Foreskin melanocyte (primary cell): ENCODE measurements at places on chromosomes 2 and 18.

DNA sequence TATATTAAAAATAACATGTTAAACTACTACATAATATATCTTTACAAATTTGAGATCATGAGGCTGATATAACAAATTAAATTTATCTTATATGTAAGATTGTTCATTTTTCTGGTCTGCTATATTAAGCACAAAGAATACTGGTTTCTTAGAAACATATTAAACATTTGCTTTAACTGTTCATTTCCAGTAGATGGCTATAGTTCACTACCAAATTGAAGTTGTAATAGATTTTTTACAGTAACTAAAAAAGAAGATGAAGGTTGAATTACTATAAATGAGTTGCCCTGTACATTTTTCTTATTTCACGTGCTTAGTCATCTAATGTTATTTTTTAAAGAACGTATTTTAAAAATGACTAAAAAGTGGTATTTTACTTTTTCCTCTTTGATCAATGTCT, 57.0 kb downstream of the ZNF407 start:
- DNase-seq = no peak

- DNase-seq = no peak
These were observed 93.6 kb downstream of the XRCC5 start for GRCh38 chr2:216202626-216203250.

DNA sequence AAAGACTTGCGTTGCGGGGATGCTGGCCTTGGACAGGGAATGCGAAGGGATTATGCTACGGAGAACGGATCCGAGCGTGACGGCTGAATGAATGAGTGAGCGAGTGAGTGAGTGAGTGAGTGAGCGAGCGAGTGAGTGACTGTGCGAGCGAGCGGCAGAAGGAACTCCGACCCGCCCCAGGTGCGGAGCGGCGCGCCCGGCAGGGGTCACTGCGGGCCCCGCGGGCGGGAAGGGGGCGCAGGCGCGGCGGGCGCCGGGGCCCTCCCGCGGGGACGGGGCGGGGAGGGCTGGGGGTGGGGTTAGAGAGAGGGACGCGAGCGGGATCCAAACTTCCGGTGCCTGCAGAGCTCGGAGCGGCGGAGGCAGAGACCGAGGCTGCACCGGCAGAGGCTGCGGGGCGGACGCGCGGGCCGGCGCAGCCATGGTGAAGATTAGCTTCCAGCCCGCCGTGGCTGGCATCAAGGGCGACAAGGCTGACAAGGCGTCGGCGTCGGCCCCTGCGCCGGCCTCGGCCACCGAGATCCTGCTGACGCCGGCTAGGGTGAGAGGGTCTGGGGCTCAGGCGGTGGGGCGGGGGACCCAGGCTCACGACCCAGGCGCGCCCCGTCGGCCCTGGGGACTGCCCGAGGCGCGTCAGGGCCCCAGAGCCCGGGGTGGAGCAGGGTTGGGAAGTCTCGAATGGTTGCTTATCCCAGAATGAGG, at the start of gene ITM2C:
TSS of gene ITM2C (plus strand) at position 338 of the 702 bp plus-strand sequence. CDS start at position 422, 84 bp downstream.
- DNase-seq = no peak

DNA sequence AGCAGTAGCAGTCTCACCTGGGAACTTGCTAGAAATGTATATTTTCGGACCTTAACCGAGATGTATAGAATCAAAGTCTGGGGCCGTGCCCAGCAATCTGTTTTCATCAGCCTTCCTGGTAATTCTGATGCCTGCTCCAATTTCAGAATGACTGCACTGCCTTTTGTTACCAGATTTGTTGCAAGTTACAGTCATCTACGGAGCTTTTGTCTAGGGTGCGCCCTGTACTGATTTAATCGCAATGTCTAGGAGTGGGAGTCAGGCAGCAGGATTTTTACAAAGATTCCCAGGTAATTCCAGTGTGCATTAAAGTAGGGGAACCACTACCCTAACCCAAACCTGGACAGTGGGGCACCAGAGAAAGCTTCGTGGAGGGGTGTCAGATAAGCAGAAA, 178.0 kb downstream of the HAUS1 start:
- DNase-seq = no peak

DNA sequence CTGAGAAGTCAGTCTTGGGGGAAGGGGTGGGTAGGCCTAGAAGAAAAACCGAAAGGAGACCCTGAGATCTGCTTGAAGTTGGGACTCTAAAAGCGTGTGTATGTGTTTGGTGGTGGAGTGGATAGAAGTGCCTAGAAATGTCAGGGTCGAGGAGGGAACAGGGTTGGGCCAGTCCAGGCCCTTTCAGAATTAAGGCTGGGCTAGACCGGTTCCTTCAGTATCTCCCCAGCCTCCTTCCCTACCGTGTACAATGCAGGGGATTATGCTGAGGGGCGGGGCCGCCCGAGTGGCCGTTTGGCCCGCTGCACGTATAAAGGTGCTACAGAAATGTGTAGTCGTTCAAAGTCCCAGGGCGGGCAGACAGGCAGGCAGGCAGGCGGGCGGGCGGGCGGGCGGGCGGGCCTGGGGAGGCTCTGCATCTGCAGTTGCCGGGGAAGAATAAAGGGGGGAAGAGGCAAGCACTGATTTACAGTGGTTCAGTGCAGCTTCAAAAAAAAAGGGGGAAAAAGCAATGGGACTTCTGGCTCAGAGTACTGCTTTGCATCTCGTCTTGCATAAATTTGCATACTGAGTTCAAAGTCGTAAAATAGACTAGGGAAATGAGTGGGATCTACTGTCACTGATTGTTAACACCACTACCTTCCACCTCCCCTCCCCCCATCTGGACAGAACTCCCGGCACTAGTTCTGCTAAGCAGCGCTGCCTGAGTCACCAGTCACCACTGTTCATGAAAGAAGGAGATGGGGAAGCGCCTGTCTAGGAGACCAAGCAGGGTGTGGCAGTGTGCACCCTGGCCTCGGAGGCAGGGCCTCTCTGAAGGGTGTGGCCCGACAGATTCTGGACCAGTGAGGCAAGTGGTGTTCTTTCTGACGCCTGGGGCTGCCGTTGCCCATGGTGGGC, 3.6 kb downstream of the IGFBP2 start:
- DNase-seq = no peak

DNA sequence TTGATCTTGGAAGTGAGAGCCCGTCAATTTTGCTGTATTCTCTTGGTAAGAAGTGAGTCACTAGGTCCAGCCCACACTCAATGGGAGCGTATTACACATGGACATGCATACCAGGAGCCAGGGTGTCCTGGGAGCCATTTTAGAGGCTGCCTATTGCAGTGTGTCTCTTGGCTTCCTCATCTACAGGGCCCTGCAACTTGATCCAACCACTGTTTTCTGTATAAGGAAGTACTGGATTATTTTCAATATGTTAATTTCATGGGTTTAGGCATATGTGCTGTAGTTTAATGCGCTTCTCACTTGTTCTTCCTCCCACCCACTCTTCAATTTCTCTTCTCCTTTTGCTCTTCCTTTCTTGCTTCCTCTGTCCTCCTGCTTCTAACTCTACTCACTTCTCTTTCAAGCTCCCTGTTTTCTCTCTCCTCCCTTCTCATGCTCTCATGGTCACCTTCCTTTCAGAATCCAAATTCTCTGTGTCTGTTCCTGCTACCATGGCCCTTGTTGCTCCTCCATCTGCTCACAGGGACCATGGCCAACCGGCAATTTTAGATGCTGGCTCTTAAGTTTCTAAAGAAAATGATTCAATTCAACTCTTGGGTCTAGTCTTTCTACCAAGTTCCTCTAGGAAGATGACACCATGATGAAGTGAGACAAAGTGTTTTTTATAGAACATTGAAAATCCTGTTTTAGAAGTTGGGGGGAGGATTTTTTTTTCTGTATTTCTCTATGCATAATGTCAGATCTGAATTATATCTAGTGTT, 152.0 kb upstream of the ZEB2 start:
- no peak for DNase-seq

DNA sequence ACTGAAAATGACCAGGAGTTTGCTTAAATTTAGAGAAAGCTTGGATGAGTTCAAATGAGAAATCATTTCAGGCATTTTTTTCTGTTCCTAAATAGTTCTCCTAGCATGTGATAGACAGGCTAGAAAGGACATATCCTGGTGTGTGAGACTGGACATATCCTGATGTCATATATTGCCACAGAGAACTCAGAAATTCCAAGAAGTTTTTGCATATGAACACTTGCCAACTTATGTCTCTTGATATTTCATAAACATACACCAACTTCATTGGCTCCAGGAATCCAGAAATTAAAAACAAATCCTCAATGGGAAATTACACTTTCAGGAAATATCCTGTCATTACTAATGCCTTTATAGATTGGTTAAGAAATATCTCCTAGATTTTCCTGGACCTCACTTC, 2.9 kb upstream of the SERPINB4 start:
- DNase-seq = no peak

DNA sequence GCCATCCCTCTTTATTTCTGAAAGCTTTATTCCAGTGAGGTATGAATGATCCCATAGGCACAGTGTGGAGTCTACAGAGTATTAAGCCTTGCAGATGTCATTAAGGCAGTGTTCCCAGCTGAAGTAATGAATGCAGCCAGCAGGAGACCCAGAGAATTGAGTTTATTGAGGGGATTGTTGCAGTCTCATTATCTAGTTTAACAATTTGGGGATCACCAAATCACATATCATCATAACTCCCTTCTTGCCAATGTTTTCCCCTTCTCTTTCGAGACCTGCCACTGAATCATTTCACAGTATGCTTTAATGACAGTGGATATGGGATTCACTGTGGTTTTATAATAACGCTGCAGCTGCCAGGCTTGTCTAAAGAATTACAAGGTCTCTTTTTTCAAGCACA, 249.3 kb upstream of the FSHR start:
- DNase-seq = no peak

DNA sequence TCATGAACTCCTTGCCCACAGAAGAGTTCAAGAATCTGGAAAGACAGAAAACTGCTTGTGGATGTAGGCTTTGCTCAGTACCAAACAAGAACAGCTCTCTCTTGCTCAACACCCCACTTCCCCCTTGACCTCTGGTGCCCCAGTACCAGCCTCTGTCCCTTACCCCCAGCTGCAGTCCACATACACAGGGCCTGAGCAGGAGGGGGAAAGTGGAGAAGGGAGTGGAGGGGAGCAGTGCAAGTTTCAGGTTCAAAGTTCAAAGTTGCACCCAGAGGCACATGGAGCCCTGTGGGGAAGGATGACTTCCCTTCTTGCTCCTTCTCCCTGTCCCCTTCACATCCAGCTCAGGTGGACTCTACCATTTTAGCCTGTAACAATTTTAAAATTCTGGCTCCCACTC, 61.1 kb upstream of the LPIN2 start:
- no peak for DNase-seq

DNA sequence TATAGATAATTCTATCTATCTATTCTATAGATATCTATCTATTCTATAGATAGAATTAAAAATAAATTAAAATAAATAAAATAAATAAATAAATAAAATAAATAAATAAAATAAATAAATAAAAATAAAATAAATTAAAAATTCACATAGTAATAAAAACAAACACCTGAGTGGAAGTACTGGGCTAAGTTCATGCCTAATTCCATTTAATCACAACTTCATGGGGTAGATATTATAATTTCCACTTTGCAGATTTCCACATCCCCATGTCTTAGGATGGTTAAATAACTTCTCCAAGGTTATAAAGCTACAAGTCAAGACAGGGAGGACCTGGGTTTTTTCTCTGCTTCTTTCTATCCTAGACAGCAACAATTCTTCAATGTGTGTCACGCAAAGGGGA, 261.4 kb upstream of the MEX3C start:
- DNase-seq = no peak

DNA sequence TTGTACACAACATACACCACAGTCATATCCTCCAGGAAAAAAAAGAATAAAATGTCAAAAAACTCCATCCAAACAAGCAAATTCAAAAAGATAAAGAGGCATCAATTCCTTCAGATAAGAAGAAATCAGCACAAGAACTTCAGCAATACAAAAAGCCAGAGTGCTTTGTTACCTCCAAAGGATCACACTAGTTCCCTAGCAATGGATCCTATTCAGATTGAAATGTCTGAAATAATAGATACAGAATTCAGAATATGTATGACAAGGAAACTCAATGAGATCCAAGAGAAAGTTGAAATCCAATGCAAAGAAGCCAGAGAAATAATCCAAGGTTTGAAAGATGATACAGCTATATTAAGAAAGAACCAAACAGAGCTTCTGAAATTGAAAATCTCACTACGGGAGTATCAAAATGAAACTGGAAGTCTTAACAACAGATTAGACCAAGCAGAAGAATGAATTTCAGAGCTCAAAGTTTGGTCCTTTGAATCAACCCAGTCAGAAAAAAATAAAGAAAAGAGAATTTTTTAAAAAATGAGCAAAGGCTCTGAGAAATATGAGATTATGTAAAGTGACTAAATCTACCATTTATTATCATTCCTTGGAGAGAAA, 80.6 kb downstream of the TRABD2A start:
- no peak for DNase-seq

- no peak for DNase-seq
These were observed 65.7 kb upstream of the PARD3B start for GRCh38 chr2:204479557-204479956.

- no peak for DNase-seq
These were observed 109.2 kb upstream of the AGAP1 start for GRCh38 chr2:235384624-235385023.

GRCh38 chr18:58491113-58491696, 137.7 kb downstream of the ALPK2 start:
- DNase-seq = no peak

- no peak for DNase-seq
These were observed 149.0 kb downstream of the MEIS1 start for GRCh38 chr2:66583881-66584280.

- no peak for DNase-seq
These were observed 543.9 kb upstream of the LINC00305 start for GRCh38 chr18:64692826-64693225.

- DNase-seq = no peak
These were observed at the start of gene PRKCE for GRCh38 chr2:45651415-45652089. PRKCE (plus strand) TSS chr2:45651675.

DNA sequence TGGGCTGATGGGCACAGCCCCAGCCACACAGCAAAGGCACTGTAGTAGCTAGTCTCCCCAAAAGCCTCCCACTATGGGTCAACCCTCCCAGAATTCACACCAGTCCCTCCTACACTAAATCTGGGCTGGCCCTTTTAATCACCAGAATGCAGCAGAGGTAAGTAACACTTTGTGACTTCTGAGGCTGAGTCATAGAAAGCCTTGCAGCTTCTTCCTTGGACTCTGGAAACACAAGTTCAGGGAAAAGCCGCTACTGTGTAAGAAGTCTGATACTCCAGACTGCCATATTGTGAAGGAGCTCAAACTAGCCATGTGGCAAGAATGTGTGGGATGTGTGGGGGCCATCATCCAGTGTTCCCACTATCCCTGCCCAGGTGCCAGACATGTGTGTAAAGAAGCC, 19.0 kb upstream of the SIX2 start:
- DNase-seq = no peak

GRCh38 chr18:57785751-57786437, 17.2 kb downstream of the ATP8B1 start:
- DNase-seq = no peak

GRCh38 chr2:103249462-103249861, 487.6 kb downstream of the TMEM182 start:
- DNase-seq = no peak

- no peak for DNase-seq
These were observed 55.8 kb upstream of the FAM136A start for GRCh38 chr2:70357684-70358071.

GRCh38 chr2:204239411-204240165, 303.0 kb downstream of the ICOS start:
- DNase-seq = no peak
